ENCODE measurements at places on chromosomes 5 and 9.

GRCh38 chr5:174693697-174694385, 30.5 kb upstream of the MSX2 start:
- DNase-seq = no peak

DNA sequence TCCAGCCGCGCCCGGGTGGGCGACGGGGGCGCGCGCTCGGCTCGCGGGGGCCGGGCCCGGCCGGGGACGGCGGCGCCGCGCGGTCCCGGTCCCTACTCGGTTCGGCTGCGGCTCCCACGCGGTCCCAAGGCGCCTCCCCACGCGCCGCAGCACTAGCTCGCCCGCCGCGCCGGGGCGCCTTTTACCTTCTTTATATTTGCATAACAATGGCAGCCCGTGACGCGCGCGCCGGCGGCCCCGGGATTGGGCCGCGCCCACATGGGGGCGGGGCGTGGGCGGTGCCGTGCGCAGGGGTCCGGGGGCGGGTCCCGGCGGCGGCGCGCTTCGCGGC, at the start of gene NRARP:
Gene NRARP (minus strand): TSS at position 154 of the 331 bp plus-strand sequence. CDS start 343 bp downstream, outside the sequence.
- peak; percentile 45 for DNase-seq

DNA sequence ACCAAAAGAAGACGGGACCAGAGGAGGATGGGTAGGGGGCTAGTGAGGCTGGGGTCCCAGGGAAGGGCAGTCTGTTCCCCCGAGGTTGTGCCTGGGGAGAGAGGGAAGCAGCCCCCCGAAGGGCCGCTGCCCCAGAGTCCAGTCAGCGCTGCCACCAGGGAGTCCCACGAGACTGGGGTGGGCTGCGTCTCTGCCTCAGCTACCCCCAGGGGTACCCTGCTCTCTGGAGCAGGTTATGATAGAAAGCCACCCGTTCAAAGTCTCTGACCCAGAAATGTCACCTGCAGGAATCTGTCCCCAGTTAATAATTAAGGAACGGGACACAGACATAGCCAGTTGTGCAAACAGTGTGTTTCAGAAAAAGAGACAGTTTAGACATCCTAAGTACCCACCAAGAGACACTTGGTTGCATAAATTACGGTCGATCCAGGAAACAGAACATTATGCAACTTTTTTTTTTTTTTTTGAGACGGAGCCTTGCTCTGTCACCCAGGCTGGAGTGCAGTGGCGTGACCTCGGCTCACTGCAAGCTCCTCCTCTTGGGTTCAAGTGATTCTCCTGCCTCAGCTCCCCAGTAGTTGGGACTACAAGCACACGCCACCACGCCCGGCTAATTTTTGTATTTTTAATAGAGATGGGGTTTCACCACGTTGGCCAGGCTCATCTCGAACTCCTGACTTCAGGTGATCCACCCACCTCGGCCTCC, 10.7 kb upstream of the AGPAT2 start:
- no peak for DNase-seq

GRCh38 chr5:62585751-62586150, 7.1 kb downstream of the LRRC70 start:
- no peak for DNase-seq

GRCh38 chr9:135394131-135394530, 85.5 kb upstream of the PPP1R26 start:
- DNase-seq = no peak

DNA sequence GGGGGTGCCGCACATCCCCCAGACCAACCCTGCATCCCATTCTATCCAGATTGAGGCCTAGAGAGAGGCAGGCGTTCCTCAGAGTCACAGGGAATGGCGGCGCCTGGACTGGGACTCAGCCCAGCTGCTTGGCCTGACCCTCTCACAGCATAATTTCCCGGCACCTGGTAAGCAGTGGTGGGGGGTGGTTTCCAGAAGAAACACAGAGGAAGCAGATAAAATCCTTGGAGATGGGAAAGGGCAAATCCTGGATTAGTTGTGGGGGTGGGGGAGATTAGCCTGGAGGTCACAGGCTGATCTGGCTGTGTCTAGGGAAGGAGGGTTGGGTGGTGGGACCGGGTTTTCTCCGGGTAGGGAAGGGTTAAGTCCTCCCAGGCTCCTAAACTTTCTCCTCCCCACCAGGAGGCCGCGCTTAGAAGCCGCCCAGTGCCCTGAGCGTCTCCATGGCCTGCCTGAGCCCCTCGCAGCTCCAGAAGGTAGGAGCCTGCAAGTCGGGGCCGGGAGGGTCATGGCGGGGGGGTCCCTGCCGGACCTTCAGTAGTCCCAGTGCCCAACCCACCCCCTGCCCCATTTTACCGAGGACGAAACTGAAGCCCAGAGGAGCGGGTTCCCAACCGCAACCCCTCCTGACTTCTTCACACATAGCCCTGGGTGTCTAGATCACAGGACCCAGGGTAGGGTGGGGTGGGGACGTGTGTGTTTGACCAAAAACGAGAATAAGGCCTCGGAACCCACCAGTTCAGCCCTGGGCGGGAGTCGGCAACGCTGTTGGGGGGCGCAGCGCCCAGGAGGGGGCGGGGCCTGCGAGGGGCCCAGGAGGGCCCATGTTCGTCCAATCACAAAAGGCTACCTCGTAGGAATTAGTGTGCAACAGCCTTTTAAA, 1.3 kb downstream of the PHYHD1 start:
- no peak for DNase-seq

GRCh38 chr5:64612344-64612961, 77.8 kb upstream of the SHISAL2B start:
- DNase-seq = peak; percentile 63

- no peak for DNase-seq
Observed at GRCh38 chr9:97388721-97389238, 23.1 kb upstream of the TDRD7 start.
